RKO (cell line): ENCODE measurements at places on chromosomes 3 and 15.

DNA sequence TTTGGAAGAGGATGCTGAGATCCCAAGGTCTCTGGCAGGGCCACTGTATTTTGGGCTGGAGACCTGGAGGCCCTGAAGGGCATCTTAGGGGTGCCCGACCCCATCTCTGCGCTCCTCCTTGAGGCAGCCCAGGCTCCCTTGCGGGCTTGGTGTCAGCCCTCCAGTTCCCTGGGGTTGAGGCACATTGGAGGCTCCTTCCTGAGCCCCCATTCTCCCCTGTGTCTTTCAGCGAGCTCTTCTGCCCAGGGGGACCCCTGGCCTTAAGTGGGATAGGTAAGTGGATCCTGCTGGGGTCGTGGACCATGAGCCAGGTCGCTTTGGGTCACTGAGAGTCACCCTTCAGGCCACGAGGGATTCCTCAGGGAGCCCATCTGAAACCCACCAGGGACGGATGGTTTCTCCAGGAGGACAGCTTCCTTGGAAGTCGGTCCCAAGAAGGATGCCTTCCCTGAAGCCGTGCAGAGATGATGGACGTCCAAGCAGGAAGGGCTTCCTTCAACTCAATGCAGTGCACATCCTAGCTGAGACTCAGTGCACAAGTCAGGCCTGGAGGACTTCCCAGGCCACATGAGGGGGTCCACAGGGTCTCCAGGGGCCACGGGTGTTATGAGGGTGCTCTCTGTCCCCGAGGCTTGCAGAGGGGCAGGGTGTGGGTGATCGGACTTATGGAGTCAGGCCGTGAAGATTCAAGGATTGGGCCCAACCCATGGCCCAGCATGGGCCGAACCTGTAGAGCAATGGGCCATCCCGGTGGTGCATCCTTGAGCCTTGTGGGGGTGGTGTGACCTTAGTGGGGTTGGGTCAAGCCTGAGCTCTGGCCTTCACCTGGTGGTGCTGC is 224.3 kb downstream of the SNRPN start:
- no peak for DNase-seq

- DNase-seq = no peak
Observed at GRCh38 chr3:184716622-184717398, 4.9 kb upstream of the MAGEF1 start.

GRCh38 chr3:52216585-52217408 is 8.6 kb downstream of the TLR9 start:
- DNase-seq = no peak

DNA sequence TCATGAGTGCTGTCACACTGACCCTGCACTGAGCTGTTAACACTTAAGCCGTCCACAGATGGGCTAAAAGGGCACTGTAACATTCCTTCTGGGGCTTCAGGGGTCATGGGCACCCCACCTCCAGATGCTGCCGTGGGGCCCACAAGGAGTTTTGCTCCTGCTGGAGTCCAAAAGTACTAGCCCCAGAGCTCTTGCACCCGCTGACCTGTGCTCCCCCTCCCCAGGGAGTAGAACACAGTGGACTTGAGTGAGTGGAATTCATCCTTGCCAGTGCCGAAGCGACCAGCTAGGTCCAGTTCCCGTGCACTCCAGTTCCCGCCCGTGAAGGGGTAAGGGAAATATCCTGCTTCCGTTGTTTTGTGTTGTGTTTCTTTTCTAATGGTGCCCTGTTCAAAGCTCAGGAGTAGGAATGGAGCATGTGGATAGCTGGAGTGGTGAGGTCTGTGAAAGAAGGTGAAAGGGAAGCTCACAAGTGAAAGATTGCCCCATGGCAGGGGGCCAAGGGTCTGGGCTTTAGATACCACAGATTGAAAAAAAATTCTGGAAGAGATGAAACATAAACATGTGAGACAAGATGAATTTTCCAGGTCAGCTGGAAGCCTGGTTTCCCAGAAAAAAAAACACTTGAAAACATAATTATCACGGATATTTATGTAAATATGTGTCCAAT is 36.6 kb downstream of the SLCO2A1 start:
- DNase-seq = no peak

DNA sequence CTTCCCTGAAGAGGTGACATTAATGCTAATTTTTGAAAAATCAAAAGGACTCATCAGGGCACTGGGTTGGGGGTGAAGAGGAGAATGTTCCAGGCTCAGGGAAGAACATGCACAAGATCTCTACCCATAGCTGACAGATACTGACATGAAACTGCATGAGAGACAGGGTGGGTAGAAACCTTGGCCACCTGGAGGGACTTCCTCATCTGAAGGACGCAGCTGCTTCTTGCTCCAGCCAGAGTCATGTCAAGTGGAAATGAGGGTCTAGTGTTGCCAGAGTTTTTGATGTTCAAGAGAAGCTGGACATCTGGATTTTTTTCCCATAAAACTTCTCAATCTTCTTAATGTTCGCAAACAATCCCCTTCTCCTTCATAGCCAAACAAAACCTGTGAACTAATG is 29.7 kb downstream of the AMOTL2 start:
- DNase-seq = no peak

DNA sequence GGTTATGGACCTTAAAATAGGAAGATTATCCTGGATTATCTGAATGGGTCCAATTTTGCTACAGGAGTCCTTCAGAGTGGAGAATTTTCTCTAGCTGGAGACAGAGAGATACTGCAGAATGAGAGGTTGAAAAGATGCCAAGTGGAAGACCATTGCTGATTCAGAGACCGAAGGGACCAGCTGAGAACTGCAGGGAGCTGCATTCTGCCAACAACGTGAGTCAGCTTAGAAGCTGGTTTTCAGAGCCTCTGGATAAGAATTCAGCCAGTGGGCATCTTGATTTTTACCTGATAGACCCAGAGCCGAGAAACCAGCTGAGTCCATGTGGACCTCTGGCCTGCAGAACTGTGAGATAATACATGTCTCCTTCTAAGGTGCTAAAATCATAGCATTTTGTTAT is 234.0 kb downstream of the NR2F2 start:
- no peak for DNase-seq

GRCh38 chr3:89268059-89268458 is 160.6 kb downstream of the EPHA3 start:
- no peak for DNase-seq

DNA sequence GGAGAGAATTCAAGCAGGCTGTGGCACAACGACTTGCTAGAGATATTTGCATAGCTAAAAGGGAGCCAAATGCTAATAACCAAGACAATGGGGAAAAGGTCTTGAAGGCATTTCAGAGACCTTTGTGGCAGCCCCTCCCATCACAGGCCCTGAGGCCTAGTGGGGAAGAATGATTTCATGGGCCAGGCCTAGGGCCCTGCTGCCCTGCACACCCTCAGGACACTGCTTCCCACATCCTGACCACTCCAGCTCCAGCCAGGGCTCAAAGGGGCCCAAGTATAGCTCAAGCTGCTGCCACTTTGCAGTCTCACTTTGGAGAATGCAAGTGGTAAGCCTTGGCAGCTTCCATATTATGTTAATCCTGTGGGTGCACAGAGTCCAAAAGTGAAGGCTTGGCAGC is 21.5 kb upstream of the PTPN23 start:
- DNase-seq = no peak

DNA sequence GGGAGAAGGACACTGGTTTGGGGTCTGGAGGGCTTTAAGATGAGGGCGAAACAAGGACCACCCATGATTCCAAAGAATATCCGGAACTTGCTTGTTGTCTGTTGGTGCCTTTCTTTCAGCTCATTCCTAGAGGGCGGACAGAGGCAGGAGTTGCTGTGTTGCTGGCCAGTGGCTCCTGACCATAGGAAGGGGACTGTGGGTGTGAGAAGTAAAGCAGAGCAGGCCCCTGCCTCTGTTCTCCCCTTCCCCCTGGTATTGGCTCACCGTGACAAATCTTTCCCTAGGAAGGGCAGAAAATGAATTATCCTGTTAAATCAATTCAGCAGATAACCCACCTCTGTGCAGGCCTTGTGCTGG is 89.1 kb downstream of the LIPC start:
- DNase-seq = no peak

- no peak for DNase-seq
Observed at GRCh38 chr15:76575274-76575673, 238.7 kb downstream of the ISL2 start.

DNA sequence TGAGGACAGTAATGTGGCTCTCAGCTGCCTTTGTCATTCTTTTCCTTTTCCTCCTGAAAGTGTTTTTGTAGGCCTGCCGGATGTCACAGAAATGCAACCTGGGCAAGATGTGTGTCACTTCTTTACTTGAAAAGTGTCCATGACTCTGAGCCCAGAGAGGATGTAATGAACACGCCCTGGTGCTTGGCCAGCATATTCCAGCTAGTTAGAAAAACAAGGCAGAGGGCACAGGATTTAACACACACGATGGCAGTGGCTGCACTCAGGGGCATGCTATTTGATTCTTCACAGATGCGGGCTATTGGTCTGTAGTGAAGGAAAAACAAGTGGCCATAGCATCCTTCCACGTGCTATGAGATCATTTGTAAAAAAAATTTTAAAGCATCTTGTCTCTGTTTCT is 30.3 kb upstream of the PTX3 start:
- DNase-seq = no peak

- DNase-seq = no peak
Observed at GRCh38 chr3:24953060-24953771, 458.6 kb upstream of the THRB start.

- DNase-seq = peak; percentile 72
Observed at GRCh38 chr3:52238193-52238760, 681 bp downstream of the TWF2 start.

- DNase-seq = no peak
Observed at GRCh38 chr3:52801839-52802238, 7.2 kb downstream of the ITIH3 start.

GRCh38 chr3:123004201-123004918 is 23.2 kb downstream of the SEMA5B start:
- DNase-seq = no peak

GRCh38 chr3:38479431-38480092 is 16.6 kb upstream of the EXOG start:
- DNase-seq = peak; percentile 65

GRCh38 chr3:78604341-78604740 is 1163.5 kb downstream of the ROBO1 start:
- peak; percentile 42 for DNase-seq

DNA sequence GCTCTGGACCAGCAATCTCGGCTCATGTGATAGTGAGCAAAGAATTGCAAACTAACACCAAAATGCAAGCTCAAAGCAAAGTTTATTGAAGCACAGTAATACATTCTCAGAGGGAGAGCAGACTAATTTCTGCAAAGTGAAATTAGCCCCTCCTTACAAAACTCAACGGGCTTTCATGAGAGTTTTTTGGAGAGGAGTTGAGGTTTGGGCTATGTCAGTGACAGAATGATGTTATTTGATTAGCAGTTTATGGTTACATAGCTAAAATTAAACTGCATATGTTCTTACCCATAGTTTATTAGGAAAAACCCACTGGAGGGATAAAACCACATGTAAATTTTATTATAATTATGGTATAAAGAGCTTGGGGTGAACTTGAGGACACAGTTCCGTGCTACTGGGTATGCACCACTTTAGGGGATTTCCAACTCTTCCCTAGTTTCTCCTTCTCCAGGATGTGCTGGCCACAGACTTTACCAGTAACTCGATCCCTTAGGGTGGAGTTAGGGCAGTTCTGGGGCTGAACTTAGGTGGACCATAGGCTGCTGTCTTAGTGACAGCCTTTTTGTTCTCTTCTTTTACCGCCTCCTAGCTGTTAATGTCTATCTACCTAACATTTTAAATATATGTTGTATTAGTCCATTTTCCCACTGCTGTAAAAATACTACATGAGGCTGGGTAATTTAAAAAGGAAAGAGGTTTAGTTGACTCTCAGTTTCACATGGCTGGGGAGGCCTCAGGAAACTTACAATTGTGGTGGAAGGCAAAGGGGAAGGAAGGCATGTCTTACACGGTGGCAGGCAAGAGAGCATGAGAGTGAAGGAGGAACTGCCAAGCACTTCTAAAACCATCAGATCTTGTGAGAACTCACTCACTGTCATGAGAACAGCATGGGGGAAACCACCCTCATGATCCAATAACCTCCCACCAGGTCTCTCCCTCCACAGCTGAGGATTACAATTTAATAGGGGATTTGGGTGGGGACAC is 8.9 kb upstream of the AADACL2 start:
- no peak for DNase-seq

DNA sequence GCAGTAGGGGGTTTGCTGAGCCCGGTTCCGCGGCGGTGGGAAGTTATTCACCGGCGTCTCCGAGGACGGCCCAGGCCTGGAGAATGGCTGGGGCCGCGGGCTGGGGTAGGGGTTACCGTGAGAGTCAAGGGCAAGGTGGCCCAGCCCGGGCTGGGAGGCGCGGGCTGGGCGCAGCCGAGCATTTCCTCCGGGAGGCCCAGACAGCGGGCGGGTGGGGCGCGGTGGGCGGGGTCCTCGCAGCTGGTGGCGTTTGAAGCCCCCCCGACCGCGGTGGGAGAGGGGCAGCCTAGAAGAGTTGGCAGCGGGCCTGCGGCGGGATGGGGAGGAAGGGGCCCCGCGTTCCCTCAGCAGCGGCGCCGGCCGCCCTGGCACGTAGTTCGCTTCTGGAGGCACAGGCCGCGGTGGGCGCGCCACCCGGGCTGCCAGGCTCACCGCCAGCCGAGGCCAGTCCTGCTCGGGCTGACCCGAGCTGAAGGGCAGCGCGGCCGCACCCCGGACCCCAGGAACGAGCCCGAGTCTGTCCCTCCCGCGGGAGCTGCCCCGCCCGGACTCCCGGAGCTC is 960 bp upstream of the KLF13 start:
- no peak for DNase-seq

DNA sequence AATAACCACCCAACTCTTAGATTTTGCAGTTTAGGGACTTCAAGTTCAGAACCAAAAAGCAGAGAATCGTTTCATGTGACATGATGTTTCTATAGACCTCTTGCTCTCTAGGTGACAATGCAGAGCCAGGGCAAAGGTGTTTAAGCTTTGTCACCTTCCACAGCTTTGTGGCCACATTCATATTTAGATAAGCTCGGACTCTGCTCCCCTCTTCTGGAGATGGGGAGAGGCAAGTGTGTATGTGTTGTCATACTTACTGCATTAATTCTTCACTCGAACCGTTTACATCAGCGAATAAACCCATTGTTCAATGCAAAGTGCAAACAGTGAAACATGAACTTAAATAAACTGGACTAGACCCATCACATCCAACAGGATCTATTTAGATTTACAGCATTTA is 33.2 kb downstream of the ST3GAL6 start:
- no peak for DNase-seq

GRCh38 chr3:13768453-13768852 is 111.4 kb downstream of the WNT7A start:
- DNase-seq = no peak

DNA sequence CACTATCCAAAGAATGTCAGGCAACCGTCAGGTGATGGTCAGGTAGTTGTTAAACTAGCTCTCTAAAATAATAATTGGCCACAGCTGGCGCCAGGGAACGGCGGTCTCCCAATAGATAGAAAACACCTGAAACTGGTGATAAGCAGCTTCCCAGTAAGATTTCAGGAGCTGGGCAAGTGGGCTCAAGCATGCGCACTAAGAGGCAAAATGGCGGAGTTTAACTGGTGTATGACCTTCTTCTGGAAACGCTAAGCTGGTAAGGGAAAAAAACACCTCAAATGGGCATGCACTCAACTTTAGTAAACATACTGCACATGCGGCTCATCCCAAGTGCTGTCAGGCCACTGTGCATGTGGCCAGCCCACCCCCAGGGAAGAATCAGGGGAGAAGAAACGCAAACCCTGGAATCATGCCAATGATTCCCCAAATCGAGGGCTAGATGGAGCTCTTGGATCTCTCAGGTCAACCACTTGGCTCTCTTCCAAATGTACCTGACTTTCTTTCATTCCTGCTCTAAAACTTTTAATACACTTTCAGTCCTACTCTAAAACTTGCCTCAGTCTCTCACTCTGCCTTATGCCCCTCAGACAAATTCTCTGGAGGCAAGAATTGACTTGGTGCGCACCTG is 195.0 kb downstream of the ZNF621 start:
- no peak for DNase-seq

GRCh38 chr3:190229632-190230424 is 92.4 kb downstream of the CLDN1 start:
- no peak for DNase-seq
